ENCODE measurements at places on chromosomes 1 and 21.
A peak's percentile ranks its signal among the peaks of the same experiment; 100 is the strongest.

GRCh38 chr1:100164216-100164615, 13.8 kb downstream of the LRRC39 start:
- no peak for DNase-seq

DNA sequence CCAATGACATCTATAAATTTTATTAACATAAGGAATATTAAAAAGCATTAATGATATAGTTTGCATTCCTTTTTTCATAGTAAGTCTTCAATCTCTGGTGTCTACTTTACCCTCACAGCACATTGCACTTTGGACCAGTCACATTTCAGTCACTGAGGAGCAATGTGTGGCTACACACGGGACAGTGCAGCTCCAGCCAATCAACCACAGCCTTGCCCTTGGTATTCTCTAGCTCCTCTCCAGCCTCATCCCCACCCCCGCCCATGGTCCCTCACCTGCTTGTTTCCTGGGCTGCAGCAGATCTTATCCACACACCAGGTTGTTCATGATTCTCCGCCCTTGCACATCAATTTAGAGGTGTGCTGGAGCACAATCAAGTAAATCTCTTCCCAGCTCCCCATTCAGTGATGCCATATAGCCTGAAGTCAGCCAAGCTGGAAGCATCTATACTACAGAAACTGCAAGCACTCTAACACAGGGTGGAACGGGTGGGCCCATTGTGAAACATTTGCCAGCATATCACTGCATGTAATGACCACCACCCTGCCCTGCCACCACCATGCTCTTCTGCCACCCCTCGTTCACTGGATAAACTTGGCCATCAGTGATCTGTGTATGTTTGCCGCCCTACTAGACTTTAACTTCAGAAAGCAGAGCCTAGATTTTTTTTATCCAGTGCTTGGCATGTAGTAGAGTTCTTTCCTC, 93.0 kb upstream of the SLC44A3 start:
- no peak for DNase-seq

- no peak for DNase-seq
Observed at GRCh38 chr1:210596641-210597040, 267.9 kb downstream of the HHAT start.

DNA sequence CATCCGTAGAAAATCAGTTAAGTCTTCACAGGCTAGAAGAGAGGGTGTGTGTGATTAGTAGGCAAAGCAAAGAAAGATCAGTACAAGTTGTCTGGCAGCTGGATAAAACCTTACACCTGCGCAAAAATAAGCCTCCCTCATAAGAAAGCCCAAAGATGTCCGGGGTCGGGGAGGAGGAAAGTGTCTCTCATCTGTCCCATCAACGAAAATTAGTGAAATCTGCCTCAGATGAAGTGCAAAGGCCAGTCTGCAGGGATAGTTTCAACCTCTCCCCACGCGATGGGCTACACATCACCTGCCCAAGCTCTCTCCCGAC, 333.9 kb downstream of the SRGAP2C start:
- no peak for DNase-seq

DNA sequence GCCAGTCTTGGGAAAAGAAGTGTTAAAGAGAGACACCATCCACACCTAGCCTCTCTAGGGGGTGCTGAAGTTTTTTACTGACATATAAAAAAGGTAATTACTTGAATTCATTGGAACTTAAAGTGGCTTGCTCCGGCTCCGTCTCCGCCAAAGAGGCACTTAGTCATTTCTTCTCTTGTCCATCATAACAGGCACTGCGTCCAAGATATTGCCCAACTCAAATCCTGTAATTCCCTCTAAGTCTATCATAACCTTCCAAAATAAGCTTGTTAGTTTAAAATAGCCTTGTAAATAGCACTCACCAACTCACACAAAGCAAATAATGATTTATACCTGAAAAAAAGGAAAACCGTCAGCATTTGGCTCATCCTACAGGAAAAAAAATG, 160.5 kb downstream of the ZBTB18 start:
- DNase-seq, result peak; percentile 64

- no peak for DNase-seq
Observed at GRCh38 chr1:211490038-211490678, 1.8 kb downstream of the RD3 start.
